ENCODE measurements at places on chromosomes 5 and 9.

DNA sequence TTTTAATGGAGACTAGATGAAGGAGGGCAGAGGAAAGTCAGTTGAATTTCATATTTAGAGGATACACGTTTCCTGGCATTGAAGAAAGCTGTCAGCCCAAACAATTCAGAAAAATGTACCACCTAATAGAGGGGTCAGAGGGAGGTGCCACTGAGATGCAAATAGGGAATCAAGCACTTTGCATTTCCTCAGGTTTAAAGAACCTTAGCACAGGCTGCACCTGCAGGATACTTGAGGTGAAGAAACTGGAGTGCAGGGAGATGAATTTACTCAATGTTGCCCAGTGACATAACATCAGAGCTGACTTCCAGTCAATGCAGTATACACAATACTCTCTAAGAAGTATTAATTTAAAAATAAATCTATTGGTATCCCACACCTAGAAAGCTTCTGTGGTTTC lies 67.0 kb upstream of the MAST4 start:
- no peak for DNase-seq

DNA sequence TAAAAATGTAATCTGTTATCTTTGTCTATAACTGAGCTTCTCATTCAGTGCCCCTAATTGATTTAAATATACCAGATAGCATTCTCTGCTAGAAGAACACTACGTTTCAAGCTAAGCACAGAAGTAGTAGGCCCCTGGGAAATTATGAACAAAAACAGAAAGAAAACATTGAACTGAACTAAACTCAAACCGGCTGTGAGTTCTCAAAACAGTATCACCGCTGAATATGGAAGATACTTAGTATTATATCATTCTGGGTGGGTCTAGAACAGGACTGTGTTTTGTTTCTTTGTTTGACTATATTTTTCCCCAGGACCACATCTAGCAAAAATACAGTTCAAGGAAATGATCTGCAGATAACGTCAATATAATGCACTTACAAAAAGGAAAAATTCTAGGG lies 95.1 kb upstream of the HMHB1 start:
- no peak for DNase-seq

- DNase-seq: no peak
These were observed 282.9 kb downstream of the FER start for GRCh38 chr5:109030360-109031143.

DNA sequence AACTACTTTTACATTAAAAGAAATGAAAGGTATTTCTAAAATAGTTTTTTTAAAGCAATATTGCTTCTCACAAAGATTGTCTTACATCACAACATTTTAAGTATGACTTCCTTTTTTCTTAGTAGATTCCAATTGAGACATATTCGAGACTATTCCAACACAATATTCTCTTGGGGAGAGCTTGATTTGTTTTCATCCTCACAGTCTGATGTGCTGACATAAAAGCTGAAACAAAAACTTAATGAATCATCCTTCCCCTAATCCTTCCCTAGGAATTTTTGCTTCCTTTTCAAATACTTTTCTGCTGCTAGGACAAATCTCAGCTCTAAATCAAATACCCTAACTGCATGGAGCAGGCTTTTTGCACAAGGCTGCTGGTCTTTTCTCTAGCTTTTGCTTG lies 245.8 kb upstream of the MAP3K1 start:
- DNase-seq: peak; percentile 89

DNA sequence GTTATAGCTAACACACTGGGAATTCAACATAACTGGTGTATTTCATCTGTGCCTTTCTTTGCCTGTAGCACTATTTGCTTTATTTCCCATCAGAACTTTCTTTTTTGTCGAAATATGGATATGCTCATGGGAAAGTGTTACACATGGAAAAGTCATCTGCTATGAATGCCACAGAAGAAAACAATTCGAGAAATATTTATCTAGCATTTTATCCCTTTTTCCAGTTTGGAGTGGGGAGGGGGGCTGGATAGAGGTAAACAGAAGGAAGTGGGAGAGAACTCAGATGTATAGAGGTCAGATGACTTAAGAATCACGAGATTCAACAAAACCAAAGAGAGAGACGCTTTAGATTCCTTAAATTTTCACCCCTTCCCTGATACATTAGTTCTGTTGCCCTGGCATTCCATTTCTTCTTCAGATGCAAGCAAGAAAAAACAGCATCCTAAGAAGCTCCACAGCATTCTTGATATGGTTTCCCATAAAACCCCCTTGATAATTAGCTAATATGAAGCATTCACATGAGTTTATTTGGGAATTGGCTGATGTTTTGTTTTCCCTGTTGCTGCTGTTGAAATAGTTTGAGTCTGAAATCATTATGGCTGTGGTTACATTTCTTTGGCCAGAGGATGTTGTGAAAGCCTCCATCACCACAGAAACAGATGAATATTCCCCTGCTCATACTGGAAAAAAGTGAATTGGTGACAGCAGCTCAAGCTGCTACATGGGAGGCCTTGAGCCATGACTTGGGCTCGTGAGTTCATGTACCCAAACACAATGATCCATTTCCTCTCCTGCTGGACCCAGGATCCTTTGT lies 335.8 kb upstream of the DAB2 start:
- DNase-seq: peak; percentile 99

DNA sequence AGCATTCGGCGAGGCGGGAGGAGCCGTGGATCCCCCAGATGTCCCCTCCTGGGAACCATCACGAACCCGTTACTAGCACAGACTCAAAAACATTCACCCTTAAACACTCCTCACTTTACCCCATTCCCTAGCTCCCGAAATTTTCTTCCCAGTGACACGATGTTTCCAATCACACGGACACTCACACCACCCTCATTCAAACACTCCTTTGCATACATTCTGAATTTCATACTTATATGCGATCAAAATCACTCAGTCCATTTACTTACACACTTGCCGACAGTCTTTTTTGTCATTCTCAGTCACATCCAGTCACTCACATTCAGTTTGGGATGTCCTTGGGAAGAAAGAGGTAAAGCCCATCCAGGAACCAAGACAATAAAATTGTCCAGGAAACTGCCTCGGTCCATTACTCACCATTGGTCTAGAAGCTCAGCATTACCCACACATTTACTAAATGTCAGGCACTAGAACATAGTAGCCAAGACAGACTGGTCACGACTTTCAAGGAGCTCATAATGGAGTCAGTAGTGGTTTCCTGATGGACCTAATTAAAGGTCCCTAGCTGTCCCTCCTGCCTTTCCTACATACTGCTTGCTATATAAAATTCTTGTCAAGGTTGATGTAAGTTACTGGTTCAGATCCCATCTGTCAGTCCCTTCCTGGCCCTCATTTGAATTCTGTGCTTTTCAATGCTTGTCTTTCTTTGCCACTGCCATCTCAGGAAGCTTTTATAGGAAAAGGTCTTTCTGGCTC lies 574 bp downstream of the SLC35A4 start:
- DNase-seq: no peak

- DNase-seq: no peak
These were observed 412 bp downstream of the IZUMO3 start for GRCh38 chr9:24545285-24545684.

DNA sequence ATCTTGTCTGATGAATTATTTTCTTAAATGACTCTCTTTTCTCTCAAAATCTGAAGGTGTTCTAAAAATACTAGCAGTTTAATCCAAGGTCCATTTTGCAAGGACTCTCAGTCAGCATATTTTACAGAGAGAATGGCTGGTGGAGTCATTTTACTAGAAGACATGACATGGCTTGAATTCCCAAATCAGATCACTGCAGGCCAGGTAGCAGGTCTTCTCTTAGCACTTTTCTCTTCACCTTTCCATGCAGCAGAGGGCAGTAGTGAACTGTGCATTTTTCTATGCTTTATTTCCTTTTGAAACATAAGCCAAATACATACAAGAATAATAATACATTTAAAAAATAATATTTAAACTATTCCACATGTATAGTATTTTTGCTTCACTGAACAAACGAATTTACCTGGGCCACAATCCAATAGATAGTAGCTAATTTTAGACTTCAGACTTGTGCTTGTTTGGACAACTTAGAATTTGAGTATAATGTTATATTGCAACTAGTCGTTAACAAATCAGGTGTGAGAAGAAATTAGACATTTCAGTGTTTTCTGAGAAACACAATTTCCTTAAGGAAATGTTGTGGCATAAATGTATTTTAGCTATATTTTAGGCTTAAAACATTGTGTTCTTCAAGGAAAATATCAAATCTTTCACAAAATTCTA lies 289.4 kb upstream of the DAB2 start:
- peak; percentile 75 for DNase-seq

DNA sequence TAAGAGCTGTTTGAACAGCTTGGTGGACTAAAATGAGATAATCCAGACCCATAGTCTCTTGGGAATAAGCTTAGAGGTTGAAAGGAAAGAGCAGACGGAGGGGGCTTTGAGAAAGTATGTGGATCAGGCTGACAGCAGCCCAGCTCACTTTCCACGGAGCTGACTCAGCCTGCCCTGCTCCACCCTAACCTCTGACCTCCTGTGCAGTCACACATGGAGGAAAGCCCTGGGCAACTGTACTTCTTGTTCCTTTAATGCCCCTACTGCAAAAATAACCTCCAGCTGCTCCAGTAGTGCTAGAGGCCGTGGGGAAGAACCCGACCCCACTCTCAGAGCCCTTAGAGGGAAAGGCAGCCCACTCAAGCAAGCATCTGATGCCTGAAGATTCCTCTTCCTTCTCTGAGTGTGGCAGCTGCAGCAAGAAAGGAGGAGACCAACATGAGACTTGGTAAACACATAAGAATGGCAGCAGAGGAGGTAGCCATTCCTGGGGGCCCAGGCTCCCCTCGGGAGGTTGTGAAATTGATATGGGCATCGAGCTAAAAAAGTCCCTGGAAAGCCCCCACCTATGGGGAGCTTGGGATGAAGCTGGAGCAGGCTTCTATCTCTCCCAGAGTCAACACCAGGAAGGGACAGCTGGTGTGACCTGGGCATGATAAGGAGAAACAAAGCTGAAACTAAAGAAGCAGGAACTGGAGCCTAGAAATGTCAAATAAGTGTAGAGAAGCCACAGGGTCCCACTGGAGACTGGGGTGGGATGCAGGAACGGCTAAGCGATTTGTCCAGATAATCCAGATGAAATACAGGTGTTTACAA lies 204.3 kb downstream of the PIK3R1 start:
- peak; percentile 62 for DNase-seq

- peak; percentile 74 for DNase-seq
These were observed 27.5 kb downstream of the ZNF474 start for GRCh38 chr5:122156724-122157325.

DNA sequence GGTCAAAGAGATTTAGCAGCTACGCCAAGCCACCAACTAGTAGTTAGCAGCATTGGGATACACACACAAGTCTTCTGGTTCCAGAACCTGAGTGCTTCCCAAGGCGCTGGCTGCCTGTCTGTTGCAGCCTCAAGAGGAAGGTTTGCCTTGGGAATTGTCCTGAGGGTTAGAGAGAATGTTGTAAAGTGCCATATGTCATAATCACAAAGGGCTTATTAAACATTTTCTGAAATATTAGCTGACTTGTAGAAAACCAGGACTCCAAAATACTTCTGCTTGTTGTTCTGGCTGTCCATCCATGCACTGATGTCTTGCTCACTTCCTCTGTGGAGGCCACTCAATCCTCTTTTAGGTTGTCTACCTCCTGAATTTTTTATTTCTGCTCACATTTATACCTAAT lies 46.3 kb downstream of the SLC36A1 start:
- no peak for DNase-seq

GRCh38 chr5:56588636-56589480 lies 226.5 kb upstream of the MAP3K1 start:
- DNase-seq: no peak

DNA sequence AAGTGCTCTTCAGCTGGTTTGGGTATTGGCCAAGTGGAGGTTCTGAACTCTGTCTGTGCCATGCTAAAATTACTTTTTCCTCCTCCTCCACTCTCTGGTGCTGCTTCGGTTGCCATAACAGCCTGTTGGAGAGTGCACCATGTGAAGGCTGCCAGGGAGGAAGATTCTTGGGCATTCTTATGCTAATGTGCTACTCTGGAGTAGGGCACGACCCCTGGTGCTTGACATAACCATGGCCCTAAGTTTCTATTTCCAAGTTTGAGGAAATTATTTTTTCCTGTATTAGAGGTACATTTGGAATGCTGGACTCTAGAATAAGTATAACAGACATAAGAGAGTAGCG lies 111.6 kb downstream of the ARHGAP26 start:
- no peak for DNase-seq

- no peak for DNase-seq
These were observed 245.3 kb downstream of the PDE4D start for GRCh38 chr5:59648038-59648831.

GRCh38 chr5:155947394-155948062 lies 379.4 kb upstream of the SGCD start:
- no peak for DNase-seq

DNA sequence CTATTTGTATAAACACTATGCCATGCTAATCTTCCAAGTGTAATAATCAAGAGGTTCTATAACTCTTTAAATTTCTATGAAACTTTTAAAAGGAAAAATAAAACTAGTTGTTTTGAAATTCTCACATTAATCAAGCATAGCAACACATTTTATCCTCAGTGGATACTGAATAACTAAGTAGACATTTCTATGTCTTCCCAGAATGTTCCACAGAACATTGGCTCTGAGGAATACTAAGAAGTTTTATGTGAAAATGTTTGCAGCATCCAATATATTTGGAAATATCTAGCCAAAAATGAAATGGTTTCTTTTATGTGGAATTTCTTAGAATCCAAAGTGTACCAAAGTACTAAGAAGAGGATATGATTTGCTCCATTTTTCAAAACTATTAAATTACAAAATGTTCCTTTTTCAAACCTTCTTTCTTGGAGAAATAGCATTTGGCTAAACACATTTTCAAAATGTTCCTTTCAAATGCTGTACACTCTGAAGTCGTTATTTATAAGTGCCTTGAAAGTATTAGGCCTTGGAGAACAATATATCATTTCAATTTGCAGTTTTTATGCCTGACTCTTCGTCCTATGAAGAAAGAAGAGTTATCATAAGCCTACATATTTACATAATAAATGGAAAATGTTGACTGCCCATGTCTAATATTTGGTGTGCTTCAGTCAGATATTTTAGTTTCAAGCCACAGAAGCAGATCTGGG lies 175.6 kb upstream of the COX7C start:
- no peak for DNase-seq

DNA sequence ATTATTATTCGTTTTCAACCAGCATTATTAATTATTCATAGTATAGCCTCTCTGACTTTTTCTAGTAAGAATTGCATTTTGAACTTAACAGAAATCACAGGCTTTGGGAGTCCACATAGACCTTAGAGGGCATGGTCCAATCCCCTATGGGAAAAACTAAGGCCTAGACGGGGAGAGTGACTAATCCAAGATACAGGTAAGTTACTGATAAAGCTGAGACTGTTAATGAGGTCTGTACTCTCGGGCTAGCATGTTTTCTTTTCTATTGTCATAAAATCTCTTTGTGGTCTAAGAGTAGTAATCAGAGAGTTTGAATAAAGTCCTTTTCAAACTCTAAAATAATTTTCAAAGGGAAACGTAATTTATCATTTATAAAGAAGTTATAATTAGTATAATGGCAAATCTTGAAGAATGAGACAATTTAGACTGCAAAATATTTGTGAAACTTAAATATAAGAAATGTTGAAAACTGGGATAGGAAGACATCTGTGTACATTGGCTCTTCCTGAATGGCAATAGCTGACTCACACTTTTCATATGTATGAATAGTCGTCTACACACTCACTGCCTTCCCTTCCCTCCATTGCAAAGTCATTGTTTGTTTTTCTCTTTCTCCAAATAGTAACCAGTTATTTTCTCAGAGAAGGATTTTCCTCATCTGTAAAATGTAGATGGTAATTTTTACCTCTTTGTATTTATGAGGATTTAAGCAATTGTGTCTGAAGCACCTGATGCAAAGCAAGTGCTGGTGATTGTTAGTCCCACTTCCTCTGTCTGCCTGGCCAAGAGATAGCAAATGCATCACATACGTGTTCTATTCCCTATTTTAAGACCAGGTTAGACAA lies 207.9 kb upstream of the CD180 start:
- peak; percentile 78 for DNase-seq

All from fibroblast of skin of back (primary cell).